Chondrocyte (in vitro differentiated cells): ENCODE measurements at places on chromosomes 12 and 14.

DNA sequence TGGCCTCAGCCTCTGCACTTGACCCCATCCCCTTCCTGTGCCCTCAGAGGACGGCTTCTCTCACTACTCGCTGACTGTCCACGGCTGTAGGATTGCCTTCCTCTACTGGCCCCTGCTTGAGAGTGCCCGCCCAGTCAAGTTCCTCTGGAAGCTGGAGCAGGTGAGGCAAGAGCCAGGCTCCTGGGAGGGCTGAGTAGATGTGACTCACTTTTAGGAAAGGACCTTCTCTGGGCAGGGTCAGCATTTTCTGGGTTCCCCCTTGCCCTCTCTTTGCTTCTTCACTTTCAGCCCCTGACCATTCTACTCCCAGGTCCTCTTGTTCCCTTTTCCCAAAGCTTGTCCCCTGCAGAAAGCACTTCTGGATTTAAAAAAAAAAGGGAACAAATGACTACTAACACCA is 7.7 kb downstream of the CLSTN3 start:
- H3K36me3 ChIP-seq: peaks cover 32% of the 10 kb centered on the region
- DNase-seq: no peak
- no peaks in the 10 kb centered on the region for H3K4me1 ChIP-seq
- no peaks in the 10 kb centered on the region for H3K27me3 ChIP-seq

- H3K36me3 ChIP-seq: no peaks in the 10 kb centered on the region
- H3K27me3 ChIP-seq: no peaks in the 10 kb centered on the region
- no peak overlapping the region for H3K27ac ChIP-seq
- H3K4me3 ChIP-seq: no peak overlapping the region
These were observed 36.8 kb upstream of the PLEKHG6 start for GRCh38 chr12:6273541-6274230.

DNA sequence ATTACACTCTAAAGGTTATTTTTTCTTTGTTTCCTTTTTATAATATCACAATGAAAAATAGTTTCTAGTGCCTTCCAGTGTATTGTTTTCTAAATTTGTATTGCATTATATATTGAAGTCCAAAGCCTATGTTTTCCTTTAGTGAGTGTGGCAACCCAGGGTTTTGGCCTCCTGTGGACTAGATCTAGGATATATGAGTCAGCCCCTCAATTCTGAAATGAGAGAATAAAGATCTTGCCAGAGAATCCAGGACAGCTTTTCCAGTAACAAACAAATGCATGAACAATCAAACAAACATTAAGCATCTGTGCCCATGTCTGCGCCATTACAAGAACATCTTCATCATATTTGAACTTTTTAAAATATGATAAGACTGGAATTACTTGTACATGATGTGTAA is 70.7 kb upstream of the SSTR1 start:
- no peak overlapping the region for H3K27ac ChIP-seq
- no peaks in the 10 kb centered on the region for H3K4me1 ChIP-seq
- H3K4me3 ChIP-seq: no peak overlapping the region
- H3K36me3 ChIP-seq: no peaks in the 10 kb centered on the region
- H3K27me3 ChIP-seq: peaks cover 7% of the 10 kb centered on the region
- DNase-seq: no peak

DNA sequence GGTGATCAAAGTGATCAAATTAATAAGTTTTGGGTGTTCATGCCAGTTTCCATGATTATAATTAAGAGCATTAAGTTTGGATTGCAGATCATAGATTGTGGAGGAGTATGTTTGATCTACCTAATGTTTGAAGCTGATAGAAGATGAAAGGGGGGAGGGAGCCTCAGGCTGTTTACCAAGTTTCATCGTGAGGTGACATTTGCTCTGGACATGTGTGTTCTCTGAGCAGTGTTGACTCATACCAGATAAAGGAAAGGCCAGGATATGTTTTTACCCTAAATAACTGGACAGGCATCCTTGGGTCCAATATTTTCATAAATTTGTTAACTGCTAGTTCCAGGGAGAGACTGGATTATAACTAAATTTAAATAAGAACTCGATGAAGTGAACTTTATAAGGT is 3.5 kb upstream of the SEL1L start:
- peaks cover 13% of the 10 kb centered on the region for H3K4me1 ChIP-seq
- peaks cover 15% of the 10 kb centered on the region for H3K27me3 ChIP-seq
- no peak overlapping the region for H3K27ac ChIP-seq

GRCh38 chr12:46207644-46208043 is 61.2 kb downstream of the SLC38A1 start:
- H3K27ac ChIP-seq: no peak overlapping the region
- H3K27me3 ChIP-seq: no peaks in the 10 kb centered on the region
- peaks cover 38% of the 10 kb centered on the region for H3K36me3 ChIP-seq
- H3K4me1 ChIP-seq: peaks cover 39% of the 10 kb centered on the region
- DNase-seq: no peak
- no peak overlapping the region for H3K4me3 ChIP-seq
